ENCODE measurements at places on chromosomes 5 and 9. TPM values are rescaled to one million over a fixed set of nuclear protein-coding genes. Genes with fewer than 3 reads are reported as not detected.

FAM221B gene
- total RNA-seq: not detected

IL13 gene
- total RNA-seq: not detected

TCF7 gene
- total RNA-seq: 7.1 TPM

TUSC1 gene
- 7.4 TPM for total RNA-seq

ROR2 gene
- total RNA-seq: 20.9 TPM
